ENCODE measurements at places on chromosomes 4 and X.

GRCh38 chr4:114087596-114088230 lies 108.3 kb upstream of the ARSJ start:
- DNase-seq, result peak; percentile 94
- no peak overlapping the region for H3K4me3 ChIP-seq
- H3K36me3 ChIP-seq, result no peaks in the 10 kb centered on the region

DNA sequence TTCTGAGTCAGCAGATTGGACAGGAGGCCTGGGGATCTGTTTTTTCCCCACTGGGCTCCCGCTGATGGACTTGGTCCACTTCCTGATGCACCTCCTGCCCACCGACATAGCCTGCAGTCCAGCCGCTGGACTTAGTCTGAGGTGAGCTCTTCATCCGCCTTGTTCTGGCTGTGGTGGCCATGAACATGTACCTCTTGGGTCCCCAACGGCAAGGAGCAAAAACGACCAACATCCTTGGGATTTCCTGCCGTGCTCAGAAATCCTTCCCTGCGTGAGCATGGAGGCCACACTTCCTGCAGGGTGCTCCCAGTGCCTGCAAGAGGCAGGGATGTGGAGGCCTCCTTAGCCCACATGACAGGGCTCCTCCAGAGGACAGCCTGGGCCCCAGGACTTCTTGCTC lies 76.8 kb downstream of the CRMP1 start:
- no peak for DNase-seq
- no peaks in the 10 kb centered on the region for H3K4me1 ChIP-seq
- H3K4me3 ChIP-seq, result no peak overlapping the region

DNA sequence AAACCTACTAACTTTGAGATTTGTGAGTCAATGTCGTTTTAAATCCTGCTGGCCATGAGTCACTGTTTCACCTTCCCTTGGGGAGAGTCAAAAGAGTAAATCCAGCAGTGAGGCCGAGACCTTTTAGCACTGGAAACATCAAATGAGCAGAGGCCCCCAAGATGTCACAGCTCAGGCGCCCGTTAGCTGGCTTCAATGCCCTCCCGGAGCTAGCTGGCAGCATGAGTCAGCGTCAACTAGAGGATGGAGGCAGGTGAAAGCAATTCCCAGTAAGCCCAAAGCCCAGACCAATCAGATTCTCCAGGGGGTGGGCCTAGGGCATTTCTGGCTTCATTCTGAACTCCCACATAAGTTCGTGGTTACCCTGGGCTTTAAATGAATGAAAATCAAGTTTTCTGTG lies 170.9 kb downstream of the CLCN4 start:
- no peaks in the 10 kb centered on the region for H3K36me3 ChIP-seq
- H3K4me3 ChIP-seq, result no peak overlapping the region
- no peak for DNase-seq
- no peaks in the 10 kb centered on the region for H3K4me1 ChIP-seq
- H3K27me3 ChIP-seq, result peaks cover 19% of the 10 kb centered on the region

DNA sequence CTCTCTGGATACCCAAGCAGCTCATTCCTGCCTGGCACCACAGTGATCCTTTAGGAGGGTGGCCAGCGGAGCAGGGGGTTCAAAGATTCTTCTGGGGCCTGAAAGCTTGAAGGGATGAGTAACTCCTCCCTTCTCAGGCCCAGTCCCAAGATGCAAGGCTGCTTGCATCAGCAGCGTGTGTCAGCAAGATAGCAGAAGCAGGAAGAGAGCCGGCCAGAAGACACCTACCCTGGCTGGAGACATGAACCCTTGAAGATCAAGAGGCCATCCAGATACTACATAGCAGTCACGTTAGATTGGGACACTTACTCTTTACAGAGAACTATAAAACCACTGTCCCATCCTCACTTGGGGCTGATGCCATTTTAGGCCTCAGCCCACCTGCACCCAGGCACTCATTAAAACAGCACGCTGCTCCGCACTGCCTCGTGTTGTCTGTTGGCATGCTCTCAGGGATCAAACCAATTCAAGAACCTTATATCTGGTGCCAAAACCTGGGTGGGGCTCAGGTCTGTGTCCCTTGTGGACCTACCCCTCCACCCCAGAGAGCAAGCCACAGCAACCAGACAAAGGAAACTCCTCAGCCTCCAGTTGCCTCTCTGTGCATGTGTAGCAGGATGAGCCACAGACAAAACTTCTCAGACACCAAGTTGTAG lies 6.5 kb downstream of the UGT2B17 start:
- H3K4me1 ChIP-seq, result no peaks in the 10 kb centered on the region
- no peak overlapping the region for H3K4me3 ChIP-seq
- no peak for DNase-seq
- H3K27ac ChIP-seq, result no peak overlapping the region
- H3K36me3 ChIP-seq, result no peaks in the 10 kb centered on the region

DNA sequence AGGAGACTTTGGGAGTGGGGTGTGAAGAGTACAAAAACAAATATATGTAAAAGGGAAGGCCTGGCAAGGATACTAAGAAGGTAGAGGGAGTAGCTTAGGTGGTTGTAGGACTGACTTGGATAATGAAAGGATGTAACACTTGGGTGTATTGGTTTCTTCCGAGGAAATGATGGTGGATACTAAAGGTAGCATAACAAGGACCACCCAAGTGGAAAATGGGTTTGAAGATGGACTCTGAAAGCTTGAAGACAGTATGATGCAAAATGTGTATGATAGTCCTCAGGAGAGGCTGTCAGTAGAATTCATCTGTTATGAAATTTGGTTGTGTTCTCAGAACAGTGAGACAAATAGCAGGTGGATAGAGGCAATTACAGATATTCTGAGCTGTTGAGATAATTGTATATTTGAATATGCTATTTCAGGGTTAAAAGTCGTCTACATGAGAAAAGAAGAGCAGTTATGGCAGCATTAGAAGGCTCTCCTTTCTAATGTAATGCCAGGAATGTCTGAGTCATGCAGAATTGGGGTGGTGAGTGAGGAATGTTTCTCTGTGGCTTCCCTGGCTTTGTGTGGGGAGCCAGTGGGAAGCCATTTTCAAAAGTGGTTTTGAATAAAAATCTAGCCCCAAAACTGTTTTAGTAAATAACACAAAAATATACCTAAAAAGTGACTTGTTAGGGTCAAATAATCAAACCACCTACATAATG lies 75.6 kb downstream of the FHIP1A start:
- H3K27ac ChIP-seq, result no peak overlapping the region
- H3K4me1 ChIP-seq, result no peaks in the 10 kb centered on the region
- H3K27me3 ChIP-seq, result no peaks in the 10 kb centered on the region
- no peak overlapping the region for H3K4me3 ChIP-seq
- H3K36me3 ChIP-seq, result no peaks in the 10 kb centered on the region

GRCh38 chrX:132413459-132413858 lies 75.4 kb downstream of the MBNL3 start:
- H3K36me3 ChIP-seq, result no peaks in the 10 kb centered on the region
- no peak overlapping the region for H3K4me3 ChIP-seq
- H3K27ac ChIP-seq, result no peak overlapping the region
- H3K4me1 ChIP-seq, result no peaks in the 10 kb centered on the region
- peaks cover 12% of the 10 kb centered on the region for H3K27me3 ChIP-seq

DNA sequence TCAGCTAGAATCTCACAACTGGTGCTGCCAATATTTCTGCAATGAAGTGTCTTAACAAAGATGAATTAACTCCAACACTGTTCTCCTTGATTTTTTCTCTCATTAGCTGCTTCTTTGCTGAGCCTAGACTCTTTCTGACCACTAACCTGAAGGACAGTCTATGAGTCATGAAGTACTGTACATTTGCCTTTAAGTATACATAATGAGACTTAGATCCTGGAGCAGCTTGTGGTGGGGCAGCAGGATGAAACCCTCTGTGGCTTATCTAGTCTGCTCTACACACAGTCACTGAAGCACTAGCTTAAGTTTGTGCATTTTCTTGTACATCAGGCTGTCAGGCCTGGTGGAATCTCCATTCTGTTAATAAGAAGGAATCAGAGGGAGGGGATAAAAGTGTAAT lies 307.4 kb upstream of the SMIM31 start:
- H3K36me3 ChIP-seq, result no peaks in the 10 kb centered on the region
- H3K27me3 ChIP-seq, result no peaks in the 10 kb centered on the region
- H3K4me3 ChIP-seq, result no peak overlapping the region
- no peak for DNase-seq
- H3K27ac ChIP-seq, result no peak overlapping the region

DNA sequence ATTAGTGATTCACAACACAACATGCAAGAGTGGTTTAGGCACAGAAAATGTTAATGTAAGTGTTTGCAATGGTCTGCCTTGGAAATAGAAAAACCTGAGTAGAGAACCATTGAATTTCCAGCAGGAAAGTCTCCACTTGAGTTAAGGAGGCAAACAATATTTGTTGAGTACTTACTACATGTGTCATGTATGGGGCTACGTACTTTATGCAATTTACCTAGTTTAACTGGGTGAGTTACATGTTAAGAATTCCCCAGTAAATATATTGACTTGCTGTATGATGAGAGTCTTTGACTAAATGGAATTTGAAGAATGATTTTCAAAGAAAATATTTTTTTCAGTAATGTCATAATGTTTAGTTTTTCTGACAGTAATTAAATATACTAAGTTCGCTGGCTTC lies 7.8 kb upstream of the NPNT start:
- no peaks in the 10 kb centered on the region for H3K27me3 ChIP-seq
- DNase-seq, result no peak
- no peak overlapping the region for H3K27ac ChIP-seq
- H3K36me3 ChIP-seq, result no peaks in the 10 kb centered on the region
- no peak overlapping the region for H3K4me3 ChIP-seq

- no peak overlapping the region for H3K4me3 ChIP-seq
- no peaks in the 10 kb centered on the region for H3K4me1 ChIP-seq
- H3K27ac ChIP-seq, result no peak overlapping the region
Observed at GRCh38 chrX:115134382-115134781, 54.8 kb upstream of the RBMXL3 start.

Measured in muscle of leg (tissue), 16 donors.